ENCODE measurements at places on chromosomes 3 and 15.

DNA sequence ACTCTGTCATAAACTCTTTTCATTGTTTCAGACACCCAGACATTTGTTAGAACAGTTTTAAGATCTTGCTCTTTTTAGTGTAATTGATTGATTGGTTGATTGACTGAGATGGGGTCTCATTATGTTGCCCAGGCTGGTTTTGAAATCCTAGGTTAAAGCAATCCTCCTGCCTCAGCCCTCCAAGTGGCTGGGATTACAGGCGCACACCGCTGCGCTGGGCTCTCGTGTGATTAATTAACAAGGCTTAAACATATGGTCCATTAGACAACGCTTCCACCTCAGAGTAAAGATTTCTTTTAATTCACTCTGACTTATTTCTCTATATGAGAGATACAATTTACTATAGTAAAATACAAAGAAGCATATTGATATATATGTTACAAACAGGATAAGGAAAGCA lies 114.0 kb upstream of the C2CD4B start:
- DNase-seq: no peak

- DNase-seq: no peak
Measured at GRCh38 chr3:187104342-187104741, 35.0 kb downstream of the RPL39L start.

- DNase-seq: no peak
Measured at GRCh38 chr15:92810418-92811138, 89.5 kb upstream of the CHD2 start.

DNA sequence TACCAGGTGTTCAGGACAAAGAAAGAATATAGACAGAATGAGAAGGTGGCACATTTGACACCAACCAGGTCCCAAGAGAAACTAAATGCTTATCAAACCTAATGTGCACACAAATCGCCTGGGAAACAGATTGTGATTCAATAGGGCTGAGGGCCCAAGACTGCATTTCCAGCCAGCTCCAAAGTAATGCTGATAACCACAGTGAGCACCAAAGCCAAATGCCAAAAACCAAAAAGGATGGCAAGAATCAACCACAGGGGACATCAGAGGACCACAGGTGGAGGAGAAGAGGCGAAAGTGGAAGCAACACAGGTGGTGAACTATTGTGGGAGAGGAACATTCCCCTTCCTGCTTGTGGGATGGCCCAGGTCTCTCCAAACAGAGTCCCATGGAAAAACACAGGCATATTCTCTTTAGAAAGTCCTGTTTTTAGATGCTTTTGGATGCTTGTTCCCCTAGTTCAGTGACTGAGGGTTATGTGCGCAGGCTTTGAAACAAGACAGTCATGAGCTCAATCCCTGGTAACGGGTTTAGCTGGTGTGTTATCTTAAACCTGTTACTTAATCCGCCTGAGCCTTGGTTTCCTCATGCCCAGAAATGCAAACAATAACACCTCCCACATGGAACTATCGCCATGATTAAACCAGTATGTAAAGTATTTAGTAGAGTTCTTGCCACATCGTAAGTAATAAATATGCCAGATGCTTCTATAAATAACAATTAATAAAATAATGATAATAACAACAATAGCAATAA lies 241.7 kb downstream of the ATP8B4 start:
- DNase-seq: no peak

- DNase-seq: no peak
Measured at GRCh38 chr15:41610048-41610447, 50.2 kb upstream of the MGA start.

- no peak for DNase-seq
Measured at GRCh38 chr15:93980261-93980911, 251.0 kb upstream of the MCTP2 start.

DNA sequence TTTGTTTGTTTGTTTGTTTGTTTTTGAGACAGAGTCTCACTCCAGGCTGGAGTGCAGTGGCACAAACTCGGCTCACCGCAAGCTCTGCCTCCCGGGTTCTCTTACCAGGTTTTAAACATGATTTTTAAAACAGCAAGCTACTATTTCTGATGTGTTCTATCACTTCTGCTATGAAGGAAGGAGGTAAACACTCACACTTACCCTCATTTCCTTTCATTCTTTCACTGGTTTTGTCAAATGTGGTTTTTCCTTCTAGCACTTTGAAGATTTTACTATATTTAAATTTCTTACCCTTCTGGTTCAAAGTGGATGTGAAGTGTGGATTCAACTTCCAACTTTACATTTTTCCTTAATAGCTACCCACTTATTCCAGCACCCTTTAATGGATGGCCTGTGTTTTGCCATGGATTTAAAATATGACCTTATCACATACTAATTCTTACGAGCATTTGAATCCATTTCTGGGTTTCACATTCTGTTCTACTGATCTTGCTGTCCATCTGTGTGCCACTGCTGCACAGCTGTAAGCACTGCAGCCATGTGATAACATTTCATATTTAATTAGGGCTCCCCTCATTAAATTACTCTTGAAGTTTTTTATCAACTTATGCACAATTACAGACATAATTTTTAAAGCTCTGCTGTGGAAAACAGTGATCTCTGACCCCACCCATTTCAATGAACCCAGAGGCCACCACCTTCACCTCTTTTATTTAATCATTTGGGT lies 42.3 kb downstream of the TXNRD3 start:
- DNase-seq: no peak

DNA sequence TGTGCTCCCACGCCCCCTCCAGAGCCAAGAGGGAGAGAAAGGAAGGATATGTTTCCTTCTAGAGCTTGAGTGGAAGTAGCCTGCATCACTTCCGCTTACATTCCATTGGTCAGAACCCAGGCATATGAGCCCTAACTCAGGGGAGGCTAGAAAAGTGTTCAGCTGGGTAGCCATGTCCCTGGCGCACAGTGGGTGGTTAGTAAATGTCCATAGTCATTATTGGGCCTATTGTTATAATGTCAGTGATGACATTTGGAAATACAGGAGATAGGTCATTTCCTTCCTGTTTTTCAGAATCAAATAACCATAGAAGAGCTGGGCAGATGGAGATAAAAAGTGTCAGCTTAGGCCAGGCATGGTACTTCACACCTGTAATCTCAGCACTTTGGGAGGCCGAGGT lies 27.3 kb downstream of the CD276 start:
- no peak for DNase-seq

DNA sequence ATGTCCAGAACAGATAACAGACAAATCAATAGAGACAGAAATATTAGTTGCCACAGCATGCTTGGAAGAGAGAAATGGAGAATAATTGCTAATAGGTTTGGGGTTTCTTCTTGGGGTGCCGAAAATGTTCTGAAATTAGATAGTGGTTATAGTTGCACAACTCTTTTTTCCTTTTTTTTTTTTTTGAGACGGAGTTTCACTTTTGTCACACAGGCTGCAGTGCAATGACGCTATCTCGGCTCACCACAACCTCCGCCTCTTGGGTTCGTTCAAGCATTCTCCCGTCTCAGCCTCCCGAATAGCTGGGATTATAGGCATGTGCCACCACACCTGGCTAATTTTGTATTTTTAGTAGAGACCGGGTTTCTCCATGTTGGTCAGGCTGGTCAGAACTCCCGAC lies 163.3 kb downstream of the PLCH1 start:
- DNase-seq: no peak

- DNase-seq: no peak
Measured at GRCh38 chr15:23647421-23648370, at the start of gene MAGEL2. MAGEL2 (minus strand) TSS chr15:23647867; CDS start chr15:23647742, 125 bp downstream.
